ENCODE measurements at places on chromosomes 2 and 18. TPM values are rescaled to one million over a fixed set of nuclear protein-coding genes. Genes with fewer than 3 reads are reported as not detected.

Gene RFX8
- total RNA-seq: 0.06 TPM

Gene SLC38A11
- total RNA-seq: 0.18 TPM

Gene CASP10
- 1.0 TPM for total RNA-seq

- no peak for DNase-seq
Measured at GRCh38 chr2:68766376-68766845, 31.8 kb downstream of the ARHGAP25 start.

- DNase-seq: no peak
Measured at GRCh38 chr2:105813045-105813315, 68.3 kb downstream of the NCK2 start.

DNA sequence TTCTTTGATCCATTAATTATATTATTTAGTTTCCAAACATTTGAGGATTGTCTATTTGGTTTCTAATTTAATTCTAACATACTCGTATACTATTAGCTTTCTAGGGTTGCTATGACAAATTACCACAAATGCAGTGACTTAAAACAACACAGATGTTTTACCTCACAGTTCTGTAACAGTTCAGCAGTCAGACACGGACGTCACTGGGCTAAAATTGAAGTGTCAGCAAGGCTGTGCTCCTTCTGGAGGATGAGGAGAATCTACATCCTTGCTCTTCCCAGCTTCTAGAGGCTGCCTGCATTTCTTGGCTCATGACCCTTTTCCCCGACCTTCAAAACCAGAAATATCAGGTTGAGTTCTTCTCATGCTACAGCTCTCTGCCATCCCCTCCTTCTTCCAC lies 117.6 kb downstream of the TFCP2L1 start:
- no peak for DNase-seq

DNA sequence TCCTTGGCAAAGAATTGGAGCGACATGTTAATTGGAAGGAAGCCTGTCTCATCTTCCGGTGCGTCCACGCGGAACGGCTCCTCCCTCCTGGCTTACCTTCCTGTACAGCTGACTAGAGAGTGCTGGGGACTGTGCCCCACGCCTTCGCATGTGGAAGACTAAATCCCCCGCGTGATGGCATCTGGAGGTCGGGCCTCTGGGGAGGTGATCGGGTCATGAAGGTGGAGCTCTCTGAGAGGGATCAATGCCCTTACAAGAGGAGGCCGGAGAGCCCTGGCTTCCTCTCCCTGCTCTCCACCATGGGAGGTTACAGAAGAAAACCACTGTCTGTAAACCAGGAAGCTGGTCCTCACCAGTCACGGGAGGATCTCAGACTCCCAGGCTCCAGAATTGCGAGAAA lies 104.1 kb upstream of the OTOS start:
- DNase-seq: peak; percentile 36

DNA sequence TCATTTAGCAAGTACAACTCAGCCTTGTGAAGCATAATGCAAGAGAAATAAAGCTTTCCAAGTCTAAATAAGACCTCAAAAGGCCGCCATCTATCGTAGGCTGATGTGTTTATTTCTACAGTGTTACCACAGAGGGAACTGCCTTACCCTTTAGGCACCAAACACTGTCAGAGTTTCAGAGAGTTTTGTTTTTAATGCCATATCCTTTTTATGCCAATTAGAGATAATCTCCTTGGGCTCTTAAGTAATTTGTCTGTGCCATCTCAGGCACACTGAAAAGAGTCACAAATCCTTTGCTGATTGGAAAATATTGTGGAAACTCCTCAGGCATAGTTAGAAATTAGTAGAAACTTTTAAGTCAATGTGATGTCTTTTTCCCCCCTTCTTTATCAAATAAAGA lies 797.1 kb downstream of the SLC4A3 start:
- DNase-seq: no peak

DNA sequence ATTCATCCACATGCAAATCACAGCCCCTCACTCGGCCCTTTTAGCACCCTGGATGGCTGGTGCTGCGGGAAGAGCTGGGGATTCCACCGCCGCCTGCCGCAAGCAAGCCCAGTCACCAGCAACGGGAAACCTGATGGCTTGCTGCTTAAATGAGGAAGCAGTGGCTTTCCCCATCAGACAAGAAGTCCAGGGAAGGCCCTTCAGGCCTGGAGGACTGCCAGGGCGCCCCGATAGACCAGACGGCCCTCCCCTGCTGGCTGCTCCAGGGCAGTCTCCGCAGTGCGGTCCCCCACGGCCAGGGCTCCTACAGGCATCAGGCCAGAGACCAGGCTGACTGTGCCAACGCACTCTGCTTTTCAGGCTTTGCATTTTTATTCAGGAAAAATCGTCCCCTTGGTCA lies 439.1 kb downstream of the EIPR1 start:
- DNase-seq: no peak

Data from SJCRH30 (cell line).